ENCODE measurements at places on chromosomes 5 and 9.

DNA sequence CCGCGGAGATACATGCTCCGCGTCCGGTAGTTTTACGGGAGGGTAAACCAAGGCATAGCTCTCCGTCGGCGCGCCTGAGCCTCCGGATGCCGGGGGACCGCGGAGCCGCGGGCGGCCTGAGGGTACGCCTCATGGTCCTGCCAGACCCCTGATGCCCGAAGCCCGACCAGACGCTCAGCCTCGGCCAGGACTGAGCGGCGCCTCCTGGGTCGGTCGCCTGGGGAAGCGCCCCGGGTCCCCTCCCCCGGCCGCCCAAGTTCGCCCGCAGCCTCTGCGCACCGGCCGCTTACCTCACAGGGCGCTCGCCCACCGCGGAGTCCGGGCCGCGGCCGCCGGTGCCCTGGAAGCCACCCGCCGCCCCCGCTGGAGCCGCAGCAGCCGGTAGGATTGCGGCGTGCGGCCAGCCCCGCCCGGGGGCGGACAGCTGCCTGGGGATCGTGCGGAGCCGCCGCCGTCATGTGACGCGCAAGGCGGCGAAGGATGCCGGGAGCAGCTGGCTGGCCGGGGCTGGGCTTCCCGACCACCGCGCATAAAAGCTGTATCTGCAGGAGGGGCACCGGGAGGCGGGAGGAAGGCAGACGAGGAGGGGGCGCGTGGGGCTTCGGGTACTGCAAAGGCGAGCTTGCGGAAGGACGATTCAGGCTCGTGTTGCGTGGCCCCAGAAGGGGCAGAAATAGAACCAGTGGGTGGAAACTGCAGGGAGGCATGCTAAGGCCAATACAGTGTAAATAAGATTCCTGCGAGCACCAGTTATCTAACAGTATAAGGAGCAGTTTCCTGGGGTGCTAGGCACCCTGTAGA, at the start of gene FBXO10:
Gene FBXO10 (minus strand): TSS at position 460 of the 801 bp plus-strand sequence. CDS start 34,612 bp downstream, outside the sequence.
- DNase-seq, result peak; percentile 4

DNA sequence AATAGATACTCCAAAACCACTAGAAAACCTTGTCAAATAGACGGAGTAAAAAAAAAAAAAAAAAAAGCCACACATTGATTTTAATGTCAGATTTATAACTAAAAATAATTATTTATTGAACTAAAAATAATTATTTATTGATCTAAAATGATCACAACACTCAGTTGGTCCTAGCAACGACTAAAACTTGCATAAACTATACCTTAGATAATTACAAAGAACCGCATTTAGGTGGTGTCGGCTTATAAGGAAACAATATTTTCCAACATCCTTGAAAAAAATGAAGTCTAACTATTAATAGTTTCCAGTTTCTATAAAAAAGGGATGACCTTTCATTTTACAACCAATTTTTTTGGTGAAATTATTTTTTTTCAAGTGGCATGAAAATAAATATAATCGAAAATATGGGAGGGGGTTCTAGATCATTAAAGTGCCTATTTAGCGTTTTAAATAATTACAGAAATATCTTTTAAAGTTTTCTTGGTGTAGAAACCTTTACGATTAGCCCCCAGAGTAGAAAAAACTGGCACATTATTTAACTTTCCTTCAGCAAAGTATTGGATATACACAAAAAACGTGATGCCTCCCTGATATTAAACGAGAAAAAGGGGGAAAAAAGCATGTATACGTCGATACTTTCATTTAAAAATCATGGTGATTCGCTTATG, 3.7 kb downstream of the ARRDC3 start:
- DNase-seq, result no peak

DNA sequence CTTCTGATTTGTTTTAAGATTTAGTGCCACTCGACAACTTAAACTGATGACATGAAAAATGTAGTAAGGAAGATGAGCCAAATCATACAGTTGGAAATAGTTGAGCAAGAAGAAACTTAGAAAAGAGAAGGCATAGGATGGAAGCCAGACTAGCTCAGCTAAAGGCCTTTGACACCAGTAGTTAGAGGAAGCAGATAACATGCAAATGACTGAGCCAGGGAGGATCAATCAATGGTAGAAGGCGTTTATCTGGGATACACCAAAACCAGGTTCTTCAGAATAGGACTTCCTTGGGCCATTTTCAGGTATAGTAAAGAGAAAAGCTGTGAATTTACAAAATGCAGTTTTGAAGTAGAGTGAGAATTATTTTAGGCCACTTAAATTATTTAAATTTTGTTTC, 3.2 kb downstream of the TDRD7 start:
- DNase-seq, result no peak

- DNase-seq, result no peak
Measured at GRCh38 chr5:15483351-15484097, 16.5 kb upstream of the FBXL7 start.

DNA sequence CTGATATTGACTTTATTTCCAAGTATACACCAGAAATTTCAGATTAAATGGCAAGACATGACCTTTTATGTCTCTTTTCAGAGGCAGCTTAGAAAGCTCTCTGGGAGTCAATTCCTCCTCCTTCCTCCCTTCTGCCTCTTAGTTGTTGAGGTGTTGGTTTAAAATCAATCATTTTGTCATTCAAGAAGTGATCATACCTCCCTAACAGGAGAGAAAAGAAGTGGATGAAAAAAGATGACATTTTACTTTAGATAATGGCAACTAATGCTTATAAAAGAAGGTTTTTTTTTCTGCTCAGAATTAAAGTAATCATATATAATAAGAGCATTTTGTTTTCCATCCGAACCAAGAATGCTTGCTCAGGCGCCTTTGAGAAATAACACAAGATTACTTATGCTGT, 448.7 kb downstream of the CTNND2 start:
- DNase-seq, result no peak

DNA sequence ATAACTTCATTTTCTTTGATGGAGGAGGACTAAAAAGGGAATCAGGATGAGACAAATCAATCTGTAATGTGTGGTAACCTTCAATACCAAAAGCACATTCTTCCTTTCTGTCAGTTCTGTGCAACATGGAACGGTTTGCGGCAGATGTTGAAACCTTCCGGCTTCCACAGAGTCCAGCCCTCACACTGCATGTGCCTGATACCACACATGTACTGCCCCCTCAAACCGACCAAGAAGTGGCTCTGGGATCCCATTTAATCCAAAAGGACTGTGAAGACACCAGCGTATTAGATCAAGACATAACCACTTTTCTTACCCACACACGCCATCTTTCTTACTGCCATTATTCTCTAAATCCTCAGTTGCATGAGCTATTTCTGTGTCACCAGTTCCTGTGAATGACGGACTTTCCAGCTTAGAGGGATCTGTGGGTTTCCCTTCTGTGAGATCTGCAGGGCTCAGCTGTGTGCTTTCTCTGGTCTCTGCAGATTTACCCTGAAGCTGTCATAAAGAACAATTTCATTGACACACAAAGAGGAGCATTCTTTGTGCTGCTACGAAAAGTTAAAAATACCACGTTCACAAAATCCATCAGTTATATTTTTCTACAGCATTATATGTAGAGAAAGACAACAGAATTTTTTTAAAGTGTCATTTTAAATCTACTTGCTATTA, 25.8 kb downstream of the NSUN2 start:
- DNase-seq, result no peak

DNA sequence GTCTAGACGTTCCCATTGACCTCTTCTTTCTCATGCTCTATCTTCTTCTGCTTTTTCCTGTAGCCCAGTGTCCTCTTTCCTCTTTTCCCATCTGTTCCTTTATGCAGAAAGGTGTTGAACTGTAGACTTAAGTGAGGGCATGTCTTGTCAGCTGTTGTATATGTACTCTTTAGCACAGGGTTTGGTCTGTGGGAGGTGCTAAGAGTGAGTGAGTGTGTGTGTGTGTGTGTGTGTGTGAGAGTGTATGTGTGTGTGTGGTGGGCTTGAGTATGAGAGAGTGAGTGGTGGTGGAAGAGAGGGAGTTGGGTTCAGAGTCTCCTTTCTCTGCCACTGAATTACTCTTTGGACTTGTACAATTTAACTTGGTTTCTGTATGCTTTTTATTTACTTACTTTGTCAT, 10.3 kb upstream of the ROPN1L start:
- no peak for DNase-seq

DNA sequence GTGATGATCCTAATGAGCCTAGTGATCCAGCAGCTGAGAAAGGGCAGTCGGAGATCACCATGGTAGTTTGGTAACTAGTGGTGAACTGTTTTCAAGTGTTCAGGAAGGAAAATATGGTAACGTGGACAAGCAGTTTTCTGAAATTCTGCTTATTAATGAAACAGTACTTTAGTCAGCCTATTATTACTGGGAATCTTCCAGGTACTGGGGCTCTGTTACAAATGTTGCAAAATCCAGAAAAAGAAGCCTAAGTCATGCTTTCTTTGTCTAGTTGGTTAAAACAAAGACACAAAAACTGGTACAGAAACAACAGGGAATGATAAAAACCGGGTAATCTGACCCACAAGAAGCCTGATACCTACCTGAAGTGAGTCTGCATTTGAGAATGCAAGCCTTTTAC, 18.2 kb downstream of the TTC23L start:
- DNase-seq, result no peak

- no peak for DNase-seq
Measured at GRCh38 chr5:98514215-98514614, 259.2 kb upstream of the RGMB start.

GRCh38 chr5:136141561-136141960, 8.9 kb downstream of the SMAD5 start:
- DNase-seq, result no peak

DNA sequence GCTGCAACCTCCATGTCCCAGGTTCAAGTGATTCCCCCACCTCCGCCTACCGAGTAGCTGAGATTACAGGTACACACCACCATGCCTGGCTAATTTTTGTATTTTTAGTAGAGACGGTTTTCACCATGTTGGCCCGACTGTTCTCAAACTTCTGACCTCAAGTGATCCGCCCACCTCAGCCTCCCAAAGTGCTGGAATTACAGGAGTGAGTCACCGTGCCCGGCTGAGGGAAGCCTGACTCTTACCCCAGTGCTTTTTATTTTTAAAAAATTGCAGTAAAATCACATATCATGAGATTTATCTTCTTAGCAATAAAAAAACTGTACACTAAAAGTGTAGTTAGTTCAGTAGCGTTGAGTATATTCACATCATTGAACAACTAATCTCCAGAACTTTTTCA, 105.3 kb downstream of the SLIT3 start:
- no peak for DNase-seq

DNA sequence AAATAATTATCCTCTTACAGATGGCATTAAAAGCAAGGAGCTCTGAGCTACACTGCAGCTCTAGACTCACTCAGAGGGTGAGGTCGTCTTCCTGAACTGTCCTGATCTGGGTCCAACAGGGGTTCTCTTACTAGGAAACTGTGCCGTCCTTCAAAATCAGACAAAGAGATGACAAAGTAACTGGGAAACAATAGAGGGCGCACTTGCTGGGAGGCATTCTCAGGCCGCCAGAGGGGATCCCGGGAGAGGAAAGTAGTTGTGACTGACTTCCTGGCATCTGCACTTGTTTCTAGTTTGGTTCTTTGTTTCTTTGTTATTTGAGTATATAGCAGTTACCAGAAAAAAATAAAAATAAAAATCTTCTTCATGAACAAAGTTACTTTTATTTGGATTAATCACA, 142.9 kb upstream of the MSX2 start:
- DNase-seq, result no peak

DNA sequence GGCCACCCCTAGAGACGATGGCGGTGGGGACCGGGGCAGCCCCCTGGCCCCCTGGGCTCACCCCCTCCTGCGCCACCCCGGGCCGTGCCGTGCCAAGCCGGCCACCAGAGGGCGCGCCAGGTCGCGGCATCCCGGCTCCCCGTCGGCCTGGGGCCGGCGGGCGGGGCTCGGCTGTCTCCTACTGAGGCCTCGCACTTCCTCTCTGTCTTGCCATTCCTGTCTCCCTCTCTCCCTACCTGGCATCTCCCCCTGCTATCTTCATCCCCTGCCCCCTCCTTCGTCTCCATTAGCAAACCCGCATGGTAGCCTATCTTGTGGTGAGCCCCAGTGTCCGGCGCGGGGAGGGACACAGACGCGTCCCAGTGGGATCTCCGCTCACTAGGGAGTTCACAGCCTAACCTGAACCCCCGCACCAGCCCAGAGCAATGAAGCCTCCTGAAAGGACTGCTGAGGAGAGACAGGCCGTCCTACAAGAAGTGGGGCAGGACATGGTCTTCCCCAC, 29.8 kb upstream of the FABP6 start:
- peak; percentile 24 for DNase-seq

DNA sequence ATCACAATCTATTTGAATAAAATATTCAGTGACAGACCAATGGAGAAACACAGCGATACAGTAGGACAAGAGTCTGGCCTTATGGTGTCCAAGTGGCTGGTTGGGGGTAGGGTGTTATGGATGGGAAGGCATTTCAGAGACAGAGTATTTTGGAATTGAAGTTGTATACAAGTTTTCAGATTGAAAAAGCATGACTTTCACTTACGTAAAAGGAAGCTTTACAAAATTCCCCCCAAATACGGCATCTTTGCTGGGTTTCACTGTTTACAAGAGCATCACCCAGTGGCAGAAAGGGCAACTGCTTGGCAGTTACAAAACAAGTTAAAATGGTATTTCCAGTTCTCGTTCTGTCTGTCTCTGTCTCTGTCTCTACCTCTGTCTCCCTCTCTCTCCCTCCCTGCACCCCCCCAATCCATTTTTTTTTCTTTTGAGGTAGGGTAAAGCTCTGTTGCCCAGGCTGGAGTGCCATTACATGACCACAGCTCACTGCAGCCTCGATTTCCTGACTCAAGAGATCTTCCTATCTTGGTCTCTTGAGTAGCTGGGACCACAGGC, 86.2 kb downstream of the PTPN3 start:
- no peak for DNase-seq

DNA sequence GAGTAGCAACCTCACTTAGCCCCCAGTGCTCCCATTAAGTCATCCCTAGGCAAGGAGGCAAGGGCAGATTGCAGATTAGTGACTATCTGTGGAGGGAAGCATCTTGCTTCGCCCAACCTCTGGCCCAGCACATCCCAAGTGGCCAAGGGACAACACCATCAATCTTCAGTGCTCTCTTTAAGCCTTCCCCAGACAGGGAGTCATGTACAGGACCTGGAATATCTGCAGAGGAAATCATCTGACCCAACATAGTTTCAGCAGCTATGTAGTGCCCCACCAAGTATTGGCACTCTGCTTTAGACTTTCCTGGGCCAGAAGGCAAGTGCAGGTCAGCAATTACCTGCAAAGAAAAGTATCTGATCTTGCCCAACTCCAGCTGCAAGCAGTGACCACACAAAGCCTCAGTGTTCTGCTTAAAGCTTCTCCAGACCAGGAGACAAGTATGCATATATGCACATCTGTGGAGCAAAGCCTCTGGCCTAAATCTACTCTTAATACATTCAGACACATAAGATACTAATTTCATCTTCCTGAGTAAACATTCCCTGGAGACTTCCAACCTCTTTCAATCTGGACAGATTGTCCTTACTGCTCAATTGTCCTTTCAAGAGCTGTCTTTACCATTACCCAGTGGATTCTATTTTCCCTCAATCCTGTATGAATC, 224.8 kb upstream of the VLDLR start:
- no peak for DNase-seq

DNA sequence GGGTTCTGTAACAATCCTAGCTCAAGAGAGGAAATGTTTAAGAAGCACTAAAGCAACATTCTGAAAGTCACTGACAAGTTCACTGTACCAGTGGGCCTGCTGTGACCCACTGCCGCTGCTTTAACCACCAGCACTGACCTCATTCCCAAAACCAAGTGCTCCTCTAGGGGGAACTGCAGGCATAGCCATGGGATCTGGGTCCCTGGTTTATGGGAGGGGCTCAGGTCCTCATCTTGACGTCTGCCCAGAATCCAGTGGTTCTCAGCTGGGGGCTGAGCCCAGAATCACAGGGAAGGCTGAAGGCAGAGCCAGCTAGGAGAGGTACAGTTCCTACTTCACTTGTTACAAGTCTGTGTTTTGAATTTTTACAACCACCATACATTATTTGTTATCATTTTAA, 36.1 kb upstream of the SLC2A8 start:
- no peak for DNase-seq

GRCh38 chr5:77180167-77181081, 30.1 kb upstream of the PDE8B start:
- DNase-seq, result no peak

All from stimulated activated CD4-positive, alpha-beta T cell treated with anti-CD3 and anti-CD28 coated beads, Interleukin-15, amount 100 ng/mL, for 48 hours (primary cell).